ENCODE measurements at places on chromosomes 2 and 18.

DNA sequence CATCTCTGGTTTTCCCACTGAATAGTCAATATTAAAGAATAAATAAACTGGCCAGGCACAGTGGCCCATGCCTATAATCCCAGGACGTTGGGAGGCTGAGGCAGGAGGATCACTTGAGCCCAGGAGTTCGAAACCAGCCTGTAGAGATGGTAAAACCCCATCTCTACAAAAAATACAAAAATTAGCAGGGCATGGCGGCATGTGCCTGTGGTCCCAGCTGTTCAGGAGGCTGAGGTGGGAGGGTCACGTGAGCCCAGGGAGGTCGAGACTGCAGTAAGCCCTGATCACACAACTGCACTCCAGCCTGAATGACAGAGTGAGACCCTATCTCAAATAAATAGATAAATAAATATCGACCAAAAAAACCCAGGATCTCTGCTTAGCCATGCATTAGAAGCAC lies 50.2 kb upstream of the BIN1 start:
- DNase-seq, result no peak

- no peak for DNase-seq
Measured at GRCh38 chr2:220165401-220165800, 538.0 kb downstream of the SLC4A3 start.

DNA sequence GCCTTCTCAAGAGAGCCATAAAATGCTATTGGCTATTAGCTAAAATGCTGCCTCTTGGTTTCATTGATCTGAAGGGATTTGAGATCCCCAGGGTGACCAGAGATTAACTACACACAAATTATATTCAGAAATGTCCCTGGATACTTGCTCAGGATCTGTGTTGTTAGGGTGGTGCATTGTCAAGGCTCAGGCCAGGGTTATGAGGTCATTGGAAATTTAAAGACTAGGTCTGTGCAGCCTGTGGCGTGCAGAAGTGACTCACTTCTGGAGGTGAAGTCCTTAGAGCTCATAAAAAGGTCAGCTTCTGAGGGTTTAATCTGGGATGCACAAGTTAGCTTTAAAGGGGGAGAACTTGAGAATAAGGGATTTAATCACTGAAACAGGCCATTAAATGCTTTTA lies 23.5 kb downstream of the LRRTM1 start:
- DNase-seq, result no peak

DNA sequence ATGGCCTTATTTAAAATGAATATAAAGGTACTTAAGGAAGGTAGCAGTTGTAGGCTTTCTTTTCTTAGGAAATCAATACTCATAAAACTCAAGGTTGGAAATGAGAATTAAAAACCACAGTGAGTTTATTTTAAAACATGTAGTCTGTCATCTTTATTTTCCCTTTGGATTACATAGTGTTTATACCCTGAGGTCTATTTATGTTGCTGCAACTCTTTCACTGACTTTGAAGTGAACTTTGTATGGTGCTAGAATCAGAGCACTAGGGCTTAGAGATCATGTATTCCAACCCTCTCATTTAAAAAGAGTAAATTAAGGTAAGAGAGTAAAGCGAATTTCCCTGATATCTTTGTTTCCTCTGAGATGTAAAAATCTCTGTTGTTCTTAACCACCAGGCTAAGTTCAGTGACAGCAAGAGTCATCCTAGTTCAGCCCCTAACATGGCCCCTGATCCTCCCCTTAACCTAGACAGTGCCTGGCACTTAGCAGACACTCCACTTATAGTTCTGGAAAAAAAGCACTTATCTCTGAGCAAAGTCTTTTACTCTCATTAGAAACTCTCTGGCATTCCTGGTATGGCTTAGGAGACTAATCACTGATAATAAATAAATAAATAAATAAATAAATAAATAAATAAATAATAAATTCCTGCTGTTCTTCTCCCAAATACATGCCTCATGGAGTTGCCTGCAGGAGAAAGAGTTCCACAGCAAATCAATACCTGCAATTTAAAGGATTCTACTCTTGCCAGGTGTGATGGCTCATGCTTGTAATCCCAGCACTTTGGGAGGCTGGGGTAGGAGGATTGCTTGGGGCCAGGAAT lies 33.0 kb upstream of the PPP1R1C start:
- DNase-seq, result no peak

GRCh38 chr2:169891593-169892298 lies 64.5 kb downstream of the UBR3 start:
- no peak for DNase-seq

GRCh38 chr18:26307161-26307773 lies 81.0 kb downstream of the TAF4B start:
- no peak for DNase-seq

DNA sequence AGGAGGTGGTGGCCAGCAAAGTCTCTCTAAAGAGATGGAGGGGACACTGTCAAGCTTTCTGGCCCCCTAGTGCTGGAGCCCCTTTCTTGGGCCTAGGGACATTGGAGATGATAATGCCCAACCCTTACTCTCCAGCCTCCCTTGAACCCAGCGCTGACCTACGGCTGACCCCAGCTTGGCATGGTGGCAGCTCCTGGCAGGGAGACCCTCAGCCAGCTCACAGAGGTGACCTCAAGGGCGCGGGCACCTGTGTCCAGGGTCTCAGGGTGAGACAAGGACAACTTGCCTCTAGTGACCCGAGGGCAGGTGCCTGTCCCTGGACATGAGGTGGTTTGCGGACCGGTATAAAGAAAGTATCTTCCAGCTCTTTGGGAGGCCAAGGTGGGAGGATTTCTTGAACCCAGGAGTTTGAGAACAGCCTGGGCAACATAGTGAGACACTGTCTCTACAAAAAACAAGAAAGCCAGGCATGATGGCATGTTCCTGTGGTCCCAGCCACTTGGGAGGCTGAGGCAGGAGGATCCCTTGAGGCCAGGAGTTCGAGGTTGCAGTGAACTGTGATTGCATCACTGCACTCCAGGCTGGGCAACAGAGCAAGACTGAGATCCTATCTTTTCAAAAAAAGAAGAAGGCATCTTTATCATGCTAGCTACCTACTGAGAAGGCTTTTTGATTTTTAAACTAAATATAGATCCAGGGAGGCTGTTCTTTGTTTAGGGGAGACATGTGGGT lies 3.3 kb upstream of the PER2 start:
- no peak for DNase-seq

DNA sequence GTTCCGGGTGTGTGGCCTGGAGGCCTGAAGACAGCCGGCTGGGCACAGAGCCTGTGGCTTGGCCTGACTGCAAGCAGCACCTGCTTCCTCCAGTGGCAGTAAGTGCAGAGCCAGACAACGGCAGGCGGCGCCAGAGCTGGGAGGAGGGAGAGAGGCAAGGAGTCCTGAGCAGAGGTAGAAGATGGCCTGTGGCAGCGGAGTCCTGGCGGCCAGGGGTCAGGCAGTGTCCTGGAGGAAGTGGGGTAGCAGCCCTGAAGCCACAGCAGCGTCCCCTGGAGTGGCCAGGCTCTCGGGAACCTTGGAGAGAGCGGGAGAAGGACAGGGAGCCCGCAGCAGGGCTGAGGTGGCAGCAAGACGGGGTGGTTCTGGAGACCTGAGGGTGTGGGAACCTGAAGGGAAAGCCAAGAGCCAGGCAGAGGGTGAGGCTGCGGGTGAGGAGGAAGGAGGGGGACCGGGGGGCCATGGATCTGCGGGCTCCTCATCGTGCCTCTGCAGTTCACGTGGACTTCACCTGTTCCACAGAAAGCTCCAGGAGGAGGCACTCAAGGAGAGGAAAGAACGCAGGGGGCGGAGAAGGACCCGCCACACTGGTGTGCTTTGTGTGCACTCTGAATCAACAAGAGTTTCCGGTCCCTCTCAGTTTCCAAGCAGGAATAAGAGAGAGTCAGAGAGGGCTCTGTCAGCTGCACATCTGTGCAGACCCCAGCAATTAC lies 85.9 kb downstream of the USP40 start:
- no peak for DNase-seq

- no peak for DNase-seq
Measured at GRCh38 chr18:49815927-49816326, 2.6 kb upstream of the ACAA2 start.

- no peak for DNase-seq
Measured at GRCh38 chr2:217929757-217930707, 72.8 kb downstream of the TNS1 start.

GRCh38 chr2:74850496-74851190 lies 16.7 kb downstream of the HK2 start:
- no peak for DNase-seq

- no peak for DNase-seq
Measured at GRCh38 chr2:130720036-130720435, 8.8 kb upstream of the GPR148 start.

DNA sequence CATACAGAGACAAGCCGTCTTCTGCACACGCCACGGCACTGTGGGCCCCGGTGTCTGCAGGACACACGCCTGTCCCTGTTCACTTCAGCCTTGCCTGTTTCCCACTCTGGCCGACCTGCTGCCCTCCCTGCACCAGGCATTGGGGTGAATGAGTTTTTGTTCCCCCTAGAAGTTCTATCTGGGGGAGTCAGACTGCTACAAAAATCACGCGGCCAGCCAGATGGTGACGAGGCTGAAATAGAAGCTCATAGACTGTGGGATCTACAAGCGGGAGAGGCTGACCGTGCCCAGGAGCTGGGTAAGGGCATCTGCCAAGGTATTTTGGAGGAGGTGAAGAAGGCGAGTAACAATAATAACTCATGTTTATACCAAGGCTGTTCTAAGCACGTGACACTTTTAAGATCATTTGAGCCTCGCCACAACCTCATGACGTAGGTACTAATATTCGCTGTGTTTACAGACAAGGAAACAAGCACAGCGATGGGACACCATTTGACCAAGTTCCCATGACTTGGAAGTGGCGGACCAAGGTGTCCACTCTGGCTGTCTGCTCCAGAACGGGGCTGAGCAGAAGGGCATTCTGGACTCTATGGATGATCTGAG lies 53.6 kb downstream of the KCNF1 start:
- no peak for DNase-seq

DNA sequence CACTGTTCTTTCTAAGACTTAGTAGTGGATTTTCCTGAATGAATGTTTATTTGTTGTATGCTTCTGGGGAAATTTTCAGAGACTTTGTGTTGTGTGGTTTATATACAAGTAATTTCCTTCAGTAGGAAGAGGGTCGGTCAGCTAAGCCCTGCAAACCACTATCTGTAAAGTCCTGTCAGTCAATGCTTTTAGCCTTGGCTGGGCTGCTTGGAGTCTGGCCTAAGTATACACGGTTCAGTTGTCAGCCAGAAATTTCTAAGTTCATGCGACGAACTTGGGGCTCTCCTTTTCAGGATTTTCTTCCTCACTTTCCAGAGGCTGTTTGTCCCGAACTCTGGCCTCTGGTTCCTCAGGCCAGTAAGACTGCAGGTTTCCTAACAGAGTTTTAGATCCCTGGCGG lies 21.3 kb downstream of the C2orf49 start:
- DNase-seq, result no peak

GRCh38 chr18:21557607-21558253 lies 42.8 kb downstream of the ESCO1 start:
- no peak for DNase-seq

DNA sequence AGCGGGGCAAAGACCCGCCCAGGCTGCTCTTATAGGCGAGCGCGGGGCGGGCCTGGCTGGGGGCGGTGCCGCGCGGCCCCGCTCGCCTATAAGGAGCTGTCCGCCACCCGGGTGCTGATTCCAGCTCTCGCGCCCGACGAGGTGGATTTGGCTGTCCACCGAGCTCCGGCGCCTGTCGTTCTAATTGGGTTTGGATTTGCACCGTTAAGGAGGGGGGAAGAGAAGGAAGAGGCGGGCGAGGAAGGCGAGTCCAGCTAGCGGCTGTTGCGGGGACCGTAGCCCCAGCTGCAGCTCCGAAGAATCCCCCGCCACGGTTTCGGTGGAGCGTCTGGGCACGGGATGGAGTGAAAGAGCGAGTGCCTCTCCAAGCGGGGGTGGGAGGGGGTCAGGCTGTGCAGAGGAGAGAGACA lies at the start of gene CNTNAP5:
Gene CNTNAP5, plus strand, starts transcription at position 117 of the 410 bp plus-strand sequence. CDS start 364 bp downstream, outside the sequence.
- peak; percentile 1 for DNase-seq

DNA sequence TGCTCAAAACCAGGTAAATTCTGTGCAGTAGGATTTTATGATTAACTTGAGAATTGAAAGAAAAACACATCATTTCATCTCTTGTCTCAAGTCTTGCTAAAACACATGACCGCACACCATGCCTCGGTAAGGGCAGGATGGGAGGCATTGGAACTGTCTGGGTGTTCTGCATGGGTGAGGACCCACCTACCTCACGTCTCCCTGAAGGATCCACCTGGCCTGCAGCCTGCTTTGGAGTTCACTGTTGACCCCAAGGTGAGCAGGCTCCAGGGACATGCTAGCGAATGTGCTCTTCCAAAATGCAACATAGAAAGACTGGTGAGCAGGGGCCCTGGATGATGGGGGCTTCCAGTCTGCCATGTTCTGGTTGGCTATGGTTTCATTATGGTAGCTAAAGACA lies 131.5 kb downstream of the NCK2 start:
- DNase-seq, result no peak

DNA sequence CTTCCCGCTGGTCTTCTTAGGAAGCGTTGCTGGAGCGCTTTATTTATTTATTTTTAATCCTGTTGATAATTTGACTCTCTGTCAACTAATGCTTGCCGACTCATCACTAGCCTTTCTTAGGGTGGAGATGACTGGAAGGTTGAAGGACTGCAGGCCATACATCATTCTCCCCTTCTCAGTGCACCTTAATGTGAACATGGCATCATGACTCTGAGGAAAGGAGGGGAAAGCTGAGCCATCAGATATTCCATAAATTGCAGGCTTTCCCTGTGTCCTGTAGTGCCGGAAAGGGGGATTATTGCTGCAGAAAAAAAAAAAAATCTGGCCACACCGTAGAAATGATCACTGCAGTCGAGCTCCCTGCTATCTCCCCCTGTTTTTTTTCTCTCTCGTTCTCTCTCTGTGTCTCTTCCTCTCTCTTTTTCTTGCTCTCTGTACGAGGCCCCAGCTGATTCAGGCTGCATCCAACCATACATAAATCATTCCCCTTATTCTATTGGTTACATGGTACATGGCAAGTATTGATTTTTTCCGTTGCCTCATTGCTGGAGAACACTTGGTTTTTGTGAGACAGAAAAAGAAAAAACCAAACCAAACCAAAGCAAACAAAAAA lies 125.8 kb upstream of the EFEMP1 start:
- DNase-seq, result no peak

DNA sequence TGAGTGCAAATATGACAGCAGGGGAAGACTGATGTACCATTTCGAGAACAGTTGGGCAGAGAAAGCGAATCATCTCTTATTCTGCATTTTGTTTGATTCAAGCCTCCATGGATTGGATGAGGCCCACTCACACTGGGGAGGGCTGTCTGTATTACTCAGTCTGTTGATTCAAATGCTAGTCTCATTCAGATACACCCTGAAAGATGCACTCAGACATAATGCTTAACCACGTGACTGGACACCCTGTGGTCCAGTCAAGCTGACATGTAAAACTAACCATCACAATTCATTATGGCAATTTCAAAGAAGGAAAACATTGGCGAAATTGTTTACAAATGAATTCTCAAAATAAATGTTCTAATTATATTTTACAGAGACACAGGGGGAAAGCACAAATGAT lies 1210.2 kb downstream of the DPP10 start:
- DNase-seq, result no peak

DNA sequence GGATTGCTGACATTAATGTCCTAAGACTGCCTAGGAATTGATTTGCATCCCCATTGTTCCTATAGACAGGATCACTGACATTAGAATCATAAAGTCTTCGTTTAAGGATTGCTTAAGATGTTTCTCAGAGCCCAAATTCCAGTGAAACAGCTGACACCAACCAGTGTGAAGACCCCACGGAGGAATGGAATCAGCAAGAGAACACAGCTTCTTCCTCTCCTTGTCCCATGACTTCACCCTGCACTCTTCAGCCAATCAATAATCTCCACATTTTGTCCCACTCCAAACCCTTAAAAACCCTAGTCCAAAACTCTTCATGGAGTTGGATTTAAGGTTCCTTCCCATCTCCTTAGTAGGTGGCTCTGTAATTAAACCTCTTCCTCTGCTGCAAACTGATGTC lies 157.0 kb upstream of the NDUFV2 start:
- DNase-seq, result no peak

- no peak for DNase-seq
Measured at GRCh38 chr2:24883946-24884345, 36.1 kb downstream of the ADCY3 start.
